Fibroblast of skin of left quadriceps (primary cell): ENCODE measurements at places on chromosomes 3 and 15.

DNA sequence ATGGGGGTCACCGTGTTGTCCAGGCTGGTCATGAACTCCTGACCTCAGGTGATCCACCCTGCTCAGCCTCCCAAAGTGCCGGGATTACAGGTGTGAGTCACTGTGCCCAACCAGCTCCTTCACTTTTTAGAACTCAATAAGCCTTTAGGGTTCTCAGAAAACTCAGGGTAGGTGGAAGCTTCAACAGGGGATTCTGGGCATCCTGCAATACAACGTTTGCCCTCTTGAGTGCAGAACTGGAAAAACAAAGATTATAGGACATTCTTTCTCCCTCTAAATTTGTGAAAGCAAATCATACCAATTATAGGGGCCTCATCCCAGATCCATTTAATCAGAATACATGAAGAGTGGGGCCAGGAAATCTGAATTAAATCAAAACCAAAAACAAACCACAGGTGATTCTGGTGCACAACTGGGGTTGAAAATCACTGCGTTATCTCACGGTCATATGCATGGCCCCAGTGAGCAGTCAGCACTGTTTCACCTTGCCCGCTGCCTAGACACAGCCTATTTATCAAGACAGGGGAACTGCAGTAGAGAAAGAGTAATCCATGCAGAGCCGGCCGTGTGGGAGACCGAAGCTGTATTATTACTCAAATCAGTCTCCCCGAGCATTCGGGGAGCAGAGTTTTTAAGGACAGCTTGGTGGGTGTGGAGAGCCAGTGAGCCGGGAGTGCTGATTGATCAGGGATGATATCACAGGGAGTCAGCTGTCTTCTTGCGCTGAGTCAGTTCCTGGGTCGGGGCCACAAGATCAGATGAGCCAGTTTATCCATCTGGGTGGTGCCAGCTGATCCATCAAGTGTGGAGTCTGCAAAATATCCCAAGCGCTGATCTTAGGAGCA, 58.4 kb downstream of the TMEM44 start:
- DNase-seq, result no peak

- no peak for DNase-seq
These were observed 427.2 kb upstream of the THBS1 start for GRCh38 chr15:39153716-39154115.

DNA sequence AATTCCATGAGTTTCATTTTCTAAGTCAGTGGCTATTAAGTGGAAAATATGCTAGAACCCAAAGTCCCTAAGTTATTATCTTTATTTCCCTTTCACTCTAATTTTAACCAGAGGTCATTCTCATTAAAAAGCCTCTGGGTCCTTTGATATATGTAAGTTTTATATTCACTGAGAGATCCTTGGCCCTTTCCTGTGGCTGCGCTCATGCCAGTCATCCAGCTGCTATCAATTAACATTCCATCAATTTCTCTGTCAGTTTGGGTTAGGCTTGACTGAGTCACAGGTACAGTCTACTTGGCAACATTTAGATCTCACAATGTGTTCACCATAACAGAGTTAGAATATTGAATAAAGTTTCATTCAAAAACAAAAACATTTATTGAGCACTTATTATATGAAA, 58.0 kb upstream of the FBN1 start:
- DNase-seq, result peak; percentile 83

DNA sequence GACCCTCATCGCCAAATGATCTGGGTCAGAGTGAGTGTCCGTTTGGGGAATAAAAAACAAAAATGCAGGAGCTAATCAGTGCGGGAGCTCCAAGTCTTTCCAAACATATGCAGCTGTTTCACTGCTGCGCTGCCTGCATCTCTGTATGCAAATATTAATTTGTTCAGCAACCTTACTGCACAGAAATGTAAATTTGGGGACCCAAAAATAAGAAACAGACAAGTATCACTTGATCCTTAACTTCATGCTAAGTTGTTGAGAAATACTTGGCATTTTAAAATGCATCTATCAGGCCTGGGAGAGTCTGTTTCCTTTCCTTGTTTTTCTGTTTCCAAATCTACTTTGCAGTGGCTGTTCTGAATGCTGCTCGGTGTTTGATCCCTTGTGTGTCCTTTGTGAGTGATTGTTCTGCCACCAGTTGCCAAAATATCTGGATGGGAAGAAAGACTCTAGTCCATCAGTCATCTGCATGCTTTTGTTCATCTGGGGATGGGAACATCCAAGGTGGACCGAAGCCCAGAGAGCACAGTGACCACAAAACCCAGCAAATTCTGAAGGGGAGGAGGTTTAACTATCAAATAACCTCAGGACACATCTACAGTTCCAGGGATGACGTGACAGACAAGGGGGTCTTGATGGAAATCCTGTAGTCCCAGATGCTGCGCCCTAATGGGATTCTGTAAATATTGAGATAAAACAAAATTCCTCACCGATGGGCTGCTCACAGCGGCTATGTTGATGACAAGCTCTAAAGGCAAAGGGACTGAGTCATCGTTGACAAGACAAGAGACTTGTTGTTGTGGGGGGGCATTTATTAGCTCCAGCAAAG, 199.5 kb upstream of the WNT5A start:
- DNase-seq, result peak; percentile 22

- DNase-seq, result no peak
These were observed 543 bp downstream of the MEF2A start for GRCh38 chr15:99566157-99566897.

DNA sequence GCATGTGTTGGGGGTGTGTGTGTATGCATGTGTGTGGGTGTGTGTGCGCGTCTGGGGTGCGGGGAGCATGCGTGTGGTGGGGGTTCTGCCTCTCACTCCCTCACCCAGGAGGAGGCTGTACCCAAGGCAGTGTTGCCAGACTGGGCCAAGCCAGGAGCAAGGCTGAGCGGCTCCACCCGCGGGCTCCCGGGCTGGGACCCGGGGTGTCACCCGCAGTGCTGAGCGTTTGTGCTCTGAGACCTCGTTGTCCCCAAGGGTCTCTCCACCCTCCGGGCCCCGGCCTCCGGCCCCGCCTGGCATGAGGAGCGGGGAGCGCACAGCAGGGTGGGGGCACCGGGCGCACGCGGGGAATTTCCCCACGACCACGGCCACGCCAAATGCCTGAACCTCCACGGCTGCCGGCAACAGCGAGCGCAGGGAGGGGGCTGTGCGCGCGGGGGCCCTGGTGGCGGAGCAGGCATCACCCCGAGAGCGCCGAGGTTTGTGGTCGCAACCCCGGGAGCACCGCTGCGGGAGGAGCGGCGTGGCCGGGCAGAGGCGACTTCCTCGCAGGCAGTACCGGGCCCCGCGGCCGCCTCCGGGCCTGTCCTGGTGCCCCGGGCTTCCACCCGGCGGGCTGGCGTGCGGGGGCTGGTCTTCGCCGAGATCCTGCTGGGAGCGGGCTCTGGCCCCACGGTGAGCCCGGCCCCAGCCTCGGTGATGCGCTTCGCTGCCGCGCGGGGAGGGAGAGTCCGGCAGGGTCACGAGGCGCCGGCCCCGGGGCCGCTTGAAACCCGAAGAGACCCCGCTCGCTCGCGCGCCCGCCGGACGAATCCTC, 7.4 kb upstream of the OCA2 start:
- no peak for DNase-seq

DNA sequence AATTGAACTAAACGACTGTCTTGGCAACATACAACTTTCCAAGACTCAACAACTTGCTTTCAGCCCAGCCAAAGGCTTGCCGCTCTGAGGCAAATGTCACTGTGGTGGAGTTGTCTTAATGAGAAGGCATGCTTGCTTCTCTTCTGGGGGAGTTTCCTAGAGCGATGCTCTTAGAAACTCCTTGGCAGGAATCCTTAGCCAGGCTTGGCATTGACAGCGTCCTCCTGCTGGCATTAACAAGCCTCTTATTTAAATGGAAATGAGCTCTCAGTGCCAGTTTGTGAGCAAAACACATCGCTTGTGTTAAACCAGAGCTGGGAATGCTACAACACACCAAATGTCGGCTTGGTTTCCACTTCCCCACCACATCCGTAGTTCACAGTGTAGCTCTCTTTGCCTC, 265.5 kb upstream of the TPRG1 start:
- no peak for DNase-seq

DNA sequence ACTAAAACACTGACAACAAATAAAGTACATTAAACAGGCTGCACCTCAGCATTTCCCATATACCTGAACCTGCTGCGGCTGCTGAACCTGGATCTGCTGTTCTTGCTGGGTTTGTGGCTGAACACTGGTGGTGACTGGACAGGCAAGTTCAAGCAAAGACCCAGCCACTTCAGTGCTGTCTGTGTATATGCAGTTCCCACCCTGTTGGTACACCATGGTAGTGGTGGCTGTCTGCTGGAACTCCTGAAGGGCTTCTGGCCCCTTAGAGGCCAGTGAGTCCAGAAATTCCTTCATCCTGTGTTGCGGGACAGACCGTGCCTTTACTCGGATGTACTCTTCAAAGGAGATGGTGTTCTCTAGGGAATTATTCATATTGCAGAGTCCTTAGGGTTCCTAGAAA, 17.2 kb downstream of the QRICH1 start:
- no peak for DNase-seq

- no peak for DNase-seq
These were observed 1.3 kb downstream of the ABHD2 start for GRCh38 chr15:89089316-89090230.

DNA sequence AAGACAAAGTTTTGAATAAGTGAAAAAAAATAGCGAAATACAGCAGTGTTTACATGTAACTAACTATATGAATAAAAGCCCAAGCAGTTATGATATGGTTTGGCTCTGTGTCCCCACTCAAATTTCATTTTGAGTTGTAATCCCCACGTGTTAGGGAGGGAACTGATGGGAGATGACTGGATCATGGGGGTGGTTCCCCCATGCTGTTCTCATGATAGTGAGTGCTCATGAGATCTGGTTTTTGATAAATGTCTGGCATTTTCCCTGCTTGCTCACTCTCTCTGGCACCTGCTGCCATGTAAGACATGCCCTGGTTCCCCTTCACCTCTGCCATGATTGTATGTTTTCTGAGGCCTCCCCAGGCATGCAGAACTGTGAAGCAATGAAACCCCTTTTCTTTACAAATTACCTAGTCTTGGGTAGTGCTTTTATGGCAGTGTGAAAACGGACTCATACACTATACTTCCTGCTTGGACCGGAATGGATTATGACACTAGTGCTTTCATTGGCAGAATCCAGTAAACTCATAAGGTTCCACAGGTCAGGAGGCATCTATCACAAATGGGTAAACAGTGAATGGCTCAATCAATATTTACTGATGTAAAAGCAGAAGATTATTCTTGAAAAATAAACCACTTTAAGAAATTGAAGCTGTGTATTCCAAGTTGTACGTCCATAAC, 192.1 kb downstream of the CBLB start:
- DNase-seq, result no peak

DNA sequence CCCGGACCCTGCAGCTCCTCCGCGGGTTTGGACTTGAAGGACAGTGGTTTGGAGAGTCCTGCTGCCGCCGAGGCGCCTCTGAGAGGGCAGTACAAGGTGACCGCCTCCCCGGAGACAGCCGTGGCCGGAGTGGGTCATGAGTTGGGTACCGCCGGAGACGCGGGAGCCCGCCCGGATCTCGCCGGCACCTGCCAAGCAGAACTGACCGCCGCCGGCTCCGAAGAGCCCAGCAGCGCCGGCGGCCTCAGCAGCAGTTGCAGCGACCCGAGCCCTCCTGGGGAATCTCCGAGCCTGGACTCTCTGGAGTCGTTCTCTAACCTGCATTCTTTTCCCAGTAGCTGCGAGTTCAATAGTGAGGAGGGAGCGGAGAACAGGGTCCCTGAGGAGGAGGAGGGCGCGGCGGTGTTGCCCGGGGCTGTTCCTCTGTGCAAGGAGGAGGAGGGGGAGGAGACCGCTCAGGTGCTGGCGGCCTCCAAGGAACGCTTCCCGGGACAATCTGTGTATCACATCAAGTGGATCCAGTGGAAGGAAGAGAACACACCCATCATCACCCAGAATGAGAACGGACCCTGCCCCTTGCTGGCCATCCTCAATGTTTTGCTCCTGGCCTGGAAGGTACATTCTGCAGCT, 634 bp downstream of the MINDY2 start:
- no peak for DNase-seq

DNA sequence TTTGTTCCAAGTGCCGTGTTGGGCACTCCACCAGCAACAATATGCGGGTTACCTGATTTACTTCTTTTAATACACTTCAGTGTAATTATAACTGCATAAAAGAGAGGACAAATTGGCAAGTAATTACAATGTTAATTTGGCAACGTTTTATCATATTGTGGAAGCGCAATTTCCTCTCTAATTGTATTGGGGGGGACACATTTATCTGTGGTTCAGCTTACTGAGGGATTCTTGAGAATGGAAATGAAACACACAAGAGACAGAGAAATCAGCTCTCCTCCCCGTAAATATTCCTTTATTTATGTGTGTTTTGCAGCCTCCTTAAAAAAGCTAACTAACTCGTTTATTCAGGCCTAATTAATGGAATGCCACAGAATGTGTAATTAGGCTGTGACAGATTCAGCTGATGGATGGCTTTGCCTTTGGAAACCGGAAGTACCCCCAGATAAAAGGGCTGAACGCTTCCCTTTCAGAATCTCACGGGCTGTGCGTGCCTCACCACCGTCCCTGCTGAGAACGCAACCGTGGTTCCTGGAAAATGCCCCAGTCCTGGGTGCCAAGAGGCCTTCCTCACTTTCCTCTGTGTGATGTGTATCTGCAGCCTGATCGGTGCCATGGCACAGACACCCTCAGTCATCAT, 247.1 kb upstream of the ST8SIA2 start:
- DNase-seq, result no peak

- no peak for DNase-seq
These were observed 270.5 kb downstream of the TUSC7 start for GRCh38 chr3:116980099-116980498.

GRCh38 chr3:123239756-123240155, 38.0 kb downstream of the SEC22A start:
- no peak for DNase-seq

- no peak for DNase-seq
These were observed 59.1 kb downstream of the PGPEP1L start for GRCh38 chr15:98948456-98948855.

DNA sequence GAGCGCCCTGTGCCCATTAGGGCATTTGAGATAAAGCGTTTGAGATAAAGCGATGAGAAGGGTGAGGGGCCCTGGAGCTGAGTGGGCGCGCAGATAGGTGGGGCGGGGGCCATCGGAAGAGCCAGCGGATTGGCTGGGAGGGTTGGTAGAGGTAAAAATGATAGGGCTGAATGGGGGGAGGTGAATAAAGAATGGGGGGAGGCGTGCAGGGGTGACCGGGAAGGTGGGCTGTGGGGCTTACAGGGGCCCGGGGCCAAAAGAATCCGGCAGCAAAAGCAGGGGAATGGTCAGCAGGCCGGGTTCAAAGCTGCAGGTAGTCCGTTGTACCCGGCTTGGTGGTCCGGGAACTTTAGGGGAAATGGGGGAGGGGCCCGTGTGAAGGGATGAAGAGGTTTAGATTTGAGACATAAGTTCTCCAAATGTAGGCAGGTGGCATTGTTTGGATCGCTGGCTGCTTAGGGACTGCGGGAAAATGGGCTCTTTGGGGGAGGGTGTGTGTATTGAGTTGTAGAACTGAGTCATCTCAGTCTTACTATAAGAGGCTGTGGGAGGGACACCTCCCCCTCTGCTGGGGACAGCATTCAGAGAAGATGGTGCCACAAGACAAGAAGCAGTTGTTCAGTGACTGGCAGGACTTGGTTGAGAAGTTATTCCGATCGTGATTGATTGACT, 610 bp downstream of the ARID3B start:
- DNase-seq, result no peak
